ENCODE measurements at places on chromosomes 7 and 10.

DNA sequence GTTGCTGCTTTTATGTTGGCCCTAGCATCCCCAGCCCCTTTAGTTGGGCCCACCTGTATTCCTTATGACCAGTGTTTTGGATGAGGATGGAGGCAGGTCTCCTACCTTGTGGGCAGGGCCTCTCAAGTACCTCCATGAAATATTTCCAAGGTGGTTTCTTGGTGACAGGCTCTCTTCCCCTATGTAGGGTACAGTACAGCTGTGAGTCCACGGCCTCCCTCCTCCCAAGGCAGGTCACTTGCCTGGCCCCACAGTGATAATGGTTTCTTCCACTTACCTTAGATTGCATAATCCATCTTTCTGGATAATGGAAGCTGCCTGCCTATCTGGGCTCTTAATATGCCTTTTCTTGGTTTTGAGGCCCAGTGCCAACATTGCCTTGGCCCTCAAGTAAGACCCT is 110.4 kb downstream of the NT5C2 start:
- DNase-seq, result no peak

DNA sequence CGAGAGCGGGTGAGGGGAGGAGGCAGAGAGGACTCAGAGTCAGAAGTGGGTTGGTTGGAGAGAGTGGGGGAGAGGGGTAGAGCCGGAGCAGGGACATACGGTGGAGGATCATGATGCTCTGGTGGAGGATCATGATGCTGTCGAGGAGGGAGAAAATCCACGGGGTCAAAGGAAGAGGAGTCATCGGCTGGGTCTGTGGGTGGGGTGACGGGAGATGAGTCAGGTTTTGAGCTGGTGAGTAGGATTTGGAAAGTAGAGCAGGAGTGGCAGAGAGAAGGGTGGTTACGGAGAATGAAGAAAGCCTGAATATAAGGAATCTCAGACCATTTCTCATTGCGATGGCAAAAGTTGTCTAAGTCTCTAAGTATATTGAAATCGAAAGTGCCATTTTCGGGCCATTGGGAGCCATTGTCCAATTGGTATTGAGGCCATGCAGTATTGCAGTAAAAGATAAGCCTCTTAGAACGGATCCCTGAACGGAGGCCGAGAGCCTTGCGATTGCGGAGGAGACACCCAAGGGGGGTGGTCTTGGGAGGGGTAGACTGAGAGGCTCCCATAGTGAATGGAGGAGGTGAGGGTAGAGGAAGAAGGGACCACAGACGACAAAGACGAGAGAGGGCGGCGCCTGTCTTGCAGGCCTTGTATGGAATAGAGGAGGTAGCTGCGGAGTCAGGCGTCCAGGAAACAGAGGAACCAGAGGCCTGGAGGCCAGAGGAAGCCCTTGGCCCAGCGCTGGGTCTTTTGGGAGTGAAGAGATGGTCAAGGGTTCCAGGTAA is 23.8 kb downstream of the SCIN start:
- no peak for DNase-seq

DNA sequence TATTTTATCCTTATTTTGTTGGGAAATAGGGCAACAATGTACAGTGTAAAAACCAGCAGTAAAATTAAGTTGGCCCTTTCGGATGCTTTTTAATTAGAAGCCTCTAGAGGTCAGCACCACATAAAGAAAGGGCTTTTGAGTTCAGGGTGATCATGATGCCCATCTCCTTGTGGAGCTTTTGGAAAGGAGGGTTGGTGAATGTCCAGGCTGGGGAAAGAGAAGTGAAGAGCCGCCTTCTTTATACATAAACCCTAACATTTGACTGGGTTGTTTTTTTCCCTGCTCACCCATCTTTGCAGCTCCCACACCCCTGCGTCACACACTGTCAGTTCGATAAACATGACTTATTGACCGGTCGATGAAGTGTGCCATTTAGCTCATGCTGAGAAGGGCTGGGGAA is 29.8 kb downstream of the MTURN start:
- DNase-seq, result no peak

DNA sequence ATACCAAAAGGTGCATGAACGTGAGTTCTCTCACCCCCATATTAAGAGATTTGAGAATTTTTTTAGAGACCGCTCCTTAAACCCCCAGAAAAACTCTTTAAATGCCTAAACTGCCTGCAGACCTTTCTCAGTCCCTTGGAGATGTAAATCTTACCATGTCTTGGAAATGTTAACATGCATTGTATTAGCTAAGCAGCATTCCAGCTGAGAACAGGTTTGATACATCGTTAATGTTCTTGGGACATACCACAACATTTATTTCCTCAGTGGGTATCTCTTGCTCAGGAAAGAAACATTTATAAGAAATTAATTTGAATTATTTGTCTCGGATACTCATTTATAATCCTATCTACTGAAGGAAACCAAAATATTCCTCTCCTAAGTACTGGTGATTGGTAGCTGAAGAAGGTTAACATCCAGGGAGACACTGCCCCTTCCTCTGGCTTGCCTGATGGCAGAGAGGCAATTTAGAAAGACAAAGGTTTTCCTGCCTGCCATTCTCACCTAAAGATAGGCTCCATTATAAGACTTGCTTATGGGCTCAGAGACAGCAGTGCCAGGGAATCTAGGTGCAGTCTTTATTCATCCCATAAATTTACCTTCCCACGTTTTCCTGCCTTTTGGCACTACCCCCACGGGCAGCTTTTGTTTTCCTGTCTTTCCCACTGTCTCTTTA is 141.2 kb downstream of the COBL start:
- DNase-seq, result no peak

GRCh38 chr10:115129752-115130151 is 36.6 kb downstream of the ATRNL1 start:
- no peak for DNase-seq

DNA sequence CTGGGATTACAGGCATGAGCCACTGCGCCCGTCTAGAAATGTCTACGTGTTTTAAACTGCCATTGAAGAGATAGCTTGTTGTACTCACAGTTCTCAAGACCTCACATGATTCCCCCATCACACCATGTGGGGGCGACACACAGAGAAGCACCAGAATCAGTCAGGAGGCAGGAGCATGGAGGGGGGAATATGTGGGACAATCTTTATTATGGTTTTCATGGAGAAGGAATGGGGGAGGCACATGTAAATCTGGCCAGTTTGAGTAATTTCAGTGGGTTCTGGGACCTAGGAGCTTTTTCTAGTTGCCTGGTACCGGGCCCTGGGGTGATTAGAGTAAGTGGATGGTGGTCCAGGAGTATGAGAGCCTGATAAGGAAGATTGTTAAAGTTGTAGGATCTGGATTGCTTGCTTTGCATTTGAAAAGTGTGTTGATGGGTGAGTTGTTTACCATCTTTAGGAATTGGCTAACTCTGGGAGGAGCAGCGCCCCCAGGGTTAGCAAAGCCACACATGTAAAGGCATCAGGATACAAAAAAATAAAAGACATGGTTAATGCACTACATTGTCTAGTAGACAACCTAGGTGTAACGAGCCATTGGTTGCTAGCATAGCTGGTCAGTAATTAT is 85.4 kb upstream of the SLC13A1 start:
- DNase-seq, result no peak

- DNase-seq, result no peak
These were observed 358.7 kb downstream of the PHF14 start for GRCh38 chr7:11332186-11332864.

DNA sequence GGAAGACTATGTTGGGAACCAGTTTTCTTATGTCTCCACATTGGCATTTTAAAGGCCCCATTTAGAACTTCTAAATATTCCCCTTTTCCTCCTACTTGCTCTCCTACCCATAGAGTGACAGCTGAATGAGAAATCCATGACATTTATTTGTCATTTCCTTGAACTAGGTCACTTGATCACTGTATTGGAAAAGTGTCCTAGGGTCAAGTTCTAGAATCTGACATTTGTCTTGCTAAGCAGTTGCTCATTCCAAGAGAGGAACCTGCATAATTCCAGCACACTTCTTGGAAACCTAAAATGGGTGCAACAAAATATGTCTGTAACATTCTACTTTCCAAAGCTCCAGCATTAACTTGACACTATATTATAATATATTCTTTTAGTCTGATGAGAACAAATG is 3.6 kb upstream of the DPY19L1 start:
- no peak for DNase-seq

DNA sequence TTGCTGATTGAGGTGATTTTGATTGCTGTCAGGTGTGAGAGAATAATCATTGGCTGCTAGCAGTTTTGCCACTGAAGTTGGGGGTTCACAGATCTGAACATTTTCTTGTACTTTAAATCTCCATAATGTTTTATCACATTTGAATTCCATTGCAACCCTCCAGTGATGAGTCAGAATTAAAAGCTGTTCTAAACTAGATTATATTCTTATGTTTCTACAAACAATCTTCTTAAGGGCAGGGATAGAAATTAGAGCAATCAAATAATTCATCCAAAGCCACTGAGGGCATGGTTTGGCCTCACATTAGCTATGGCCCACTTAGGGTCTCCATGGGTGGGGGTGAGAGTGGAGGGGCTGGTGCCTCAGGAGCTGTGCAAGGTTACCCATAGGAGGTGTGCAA is 53.0 kb upstream of the RPA3 start:
- no peak for DNase-seq

DNA sequence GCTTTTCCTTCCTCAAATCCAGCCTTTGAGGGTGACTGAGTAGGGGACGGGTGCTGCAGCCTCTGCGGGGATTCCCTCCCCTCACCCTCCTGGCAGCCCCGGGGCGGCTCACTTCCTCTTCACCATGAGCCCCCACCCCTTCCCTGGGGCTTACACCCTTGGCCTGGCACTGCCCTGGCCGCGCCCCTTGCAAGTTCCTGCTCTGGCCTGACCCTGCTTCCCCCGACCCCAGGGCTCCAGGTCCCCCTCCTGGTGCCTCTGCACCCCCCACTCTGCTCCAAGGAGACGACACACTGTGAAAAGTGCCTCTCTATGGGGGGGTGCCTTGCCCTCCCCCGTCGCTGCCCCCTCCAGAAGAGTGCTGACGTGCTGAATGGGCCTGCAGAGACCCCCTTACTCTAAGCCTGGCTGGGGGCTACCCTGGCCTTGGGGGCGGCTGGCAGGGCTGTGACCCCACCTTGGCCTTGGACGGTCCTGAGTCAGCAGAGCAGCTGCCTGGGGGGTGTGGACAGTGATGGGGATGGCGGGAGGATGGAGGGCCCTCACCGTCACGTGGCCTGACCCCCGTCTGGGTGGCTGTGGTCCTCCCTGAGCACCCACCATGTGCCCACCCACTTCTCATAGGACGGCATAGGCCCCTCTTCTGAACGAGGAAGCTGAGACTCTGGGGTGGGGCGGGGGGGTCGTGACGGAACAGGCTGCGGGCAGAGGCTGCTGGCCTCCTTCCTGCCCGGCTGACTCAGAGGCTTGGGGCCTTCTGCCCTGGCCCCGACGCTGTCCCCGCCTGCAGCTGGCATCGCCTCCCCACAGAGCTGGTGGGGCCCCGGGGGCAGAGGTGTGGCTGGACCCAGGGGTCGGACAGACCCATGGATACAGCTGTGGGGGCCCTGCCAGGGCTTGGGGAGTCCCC is 9.8 kb downstream of the LFNG start:
- no peak for DNase-seq

DNA sequence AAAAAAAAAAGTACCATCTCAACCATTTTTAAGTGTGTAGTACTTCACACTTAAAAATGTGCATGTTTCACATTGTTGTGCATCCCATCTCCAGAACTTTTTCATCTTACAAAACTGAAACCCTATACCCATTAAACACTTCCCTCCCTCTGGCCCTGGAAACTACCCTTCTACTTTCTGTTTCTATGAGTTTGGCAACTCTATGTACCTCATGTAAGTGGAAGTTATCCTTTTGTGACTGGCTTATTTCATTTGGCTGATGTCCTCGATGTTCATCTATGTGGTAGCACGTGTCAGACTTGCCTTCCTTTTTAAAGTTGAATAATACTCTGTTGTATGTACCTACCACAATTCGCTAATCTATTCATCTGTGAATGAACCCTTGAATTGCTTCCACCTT is 12.2 kb downstream of the KCNMA1 start:
- no peak for DNase-seq

DNA sequence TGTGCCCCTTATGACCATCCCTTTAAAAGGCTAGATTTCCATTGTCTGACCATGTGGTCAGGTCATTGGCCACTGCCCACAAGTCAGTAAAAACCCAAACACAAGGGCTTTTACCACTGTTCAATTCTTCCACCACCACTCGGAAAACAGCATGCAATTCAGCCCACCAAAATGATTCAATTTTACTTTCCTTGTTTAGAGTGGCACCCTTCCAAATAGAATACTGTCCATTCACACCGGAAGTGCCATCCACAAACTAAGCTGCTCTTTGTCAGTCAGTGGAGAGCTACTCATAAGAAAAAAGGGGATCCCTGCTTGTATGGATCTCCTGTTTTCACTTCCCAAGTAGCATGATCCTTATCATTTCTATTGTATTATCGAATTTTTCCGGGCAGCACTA is 350.7 kb upstream of the MBL2 start:
- DNase-seq, result no peak

DNA sequence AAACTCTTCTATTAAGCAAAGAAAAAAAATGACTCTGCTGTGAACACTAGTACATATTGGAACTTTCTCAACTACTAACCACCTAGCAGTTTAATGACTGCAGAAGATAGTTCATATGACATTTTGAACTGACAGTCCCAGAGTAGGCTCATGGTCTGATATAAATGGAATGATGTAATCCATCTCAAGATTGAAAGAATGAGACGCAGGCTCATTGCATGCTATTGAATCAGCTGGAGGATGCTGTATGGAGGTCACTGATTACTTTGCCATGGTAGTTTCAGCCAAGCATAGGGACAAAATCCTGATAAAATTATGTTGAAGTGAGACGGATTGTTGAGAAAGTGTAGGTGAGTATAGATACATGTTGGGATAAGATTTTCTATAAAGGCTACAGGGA is 217.6 kb upstream of the SEMA3E start:
- DNase-seq, result no peak

- no peak for DNase-seq
These were observed 105.6 kb downstream of the CTBP2 start for GRCh38 chr10:125054669-125055268.

- DNase-seq, result no peak
These were observed 50.2 kb upstream of the GNA12 start for GRCh38 chr7:2894118-2894940.

DNA sequence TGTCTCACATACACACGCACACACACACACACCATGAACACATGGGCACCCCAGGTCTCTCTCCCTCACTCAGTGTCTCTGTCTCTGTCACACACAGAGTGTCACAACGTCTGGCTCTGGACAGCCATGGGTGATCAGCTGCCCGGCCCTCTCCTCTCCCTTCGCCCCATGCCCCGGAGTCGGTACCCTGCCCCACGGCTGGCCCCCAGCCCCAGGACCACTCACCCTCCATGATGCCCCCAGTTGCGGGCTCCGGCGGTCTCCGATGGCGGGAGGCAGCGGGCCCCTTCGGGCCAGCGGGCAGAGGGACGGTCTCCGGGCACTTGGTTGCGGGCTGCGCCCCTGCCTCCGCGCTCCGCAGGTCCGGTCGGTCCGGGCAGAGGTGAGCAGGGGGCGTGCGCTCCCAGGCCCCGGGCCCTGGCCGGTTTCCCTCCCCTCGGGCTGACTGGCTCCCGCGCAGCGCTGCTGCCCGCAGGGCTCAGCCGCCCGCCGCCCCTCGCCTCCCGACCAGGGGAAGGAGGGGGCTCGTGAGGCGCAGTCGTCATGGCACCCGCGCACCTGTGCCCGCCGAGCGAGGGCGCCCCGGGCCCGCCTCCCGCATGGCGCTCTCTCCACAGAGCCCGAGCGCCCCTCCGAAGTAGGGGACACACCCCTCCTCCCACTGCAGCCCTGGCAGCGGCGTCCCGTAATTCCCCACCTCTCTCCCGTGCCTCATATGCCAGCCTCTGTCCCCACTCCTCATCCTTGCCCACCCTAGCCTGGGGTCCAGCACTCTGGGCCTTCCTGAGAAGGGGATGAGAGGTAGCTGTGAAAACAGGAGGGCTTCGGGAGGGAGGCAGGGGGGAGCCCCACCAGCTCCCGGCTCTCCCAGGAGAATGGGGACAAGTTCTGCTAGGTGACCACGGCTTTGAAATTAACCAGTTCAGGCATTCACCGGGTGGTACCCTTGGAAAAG is at the start of gene NPFFR1:
Gene NPFFR1 (minus strand): TSS at position 560 of the 955 bp plus-strand sequence. CDS start 328 bp downstream, at position 232.
- DNase-seq, result no peak

Data from activated CD4-positive, alpha-beta T cell treated with anti-CD3 and anti-CD28 coated beads for 1 hour (primary cell).